ENCODE measurements at places on chromosomes 2 and 18.

GRCh38 chr2:67671464-67672450 is 274.6 kb downstream of the ETAA1 start:
- DNase-seq = no peak

GRCh38 chr18:55593888-55594287 is 5.9 kb upstream of the TCF4 start:
- no peak for DNase-seq

- DNase-seq = no peak
These were observed 3.3 kb downstream of the VPS54 start for GRCh38 chr2:64015898-64016297.

- DNase-seq = no peak
These were observed 14.3 kb upstream of the CCDC85A start for GRCh38 chr2:56169521-56169920.

DNA sequence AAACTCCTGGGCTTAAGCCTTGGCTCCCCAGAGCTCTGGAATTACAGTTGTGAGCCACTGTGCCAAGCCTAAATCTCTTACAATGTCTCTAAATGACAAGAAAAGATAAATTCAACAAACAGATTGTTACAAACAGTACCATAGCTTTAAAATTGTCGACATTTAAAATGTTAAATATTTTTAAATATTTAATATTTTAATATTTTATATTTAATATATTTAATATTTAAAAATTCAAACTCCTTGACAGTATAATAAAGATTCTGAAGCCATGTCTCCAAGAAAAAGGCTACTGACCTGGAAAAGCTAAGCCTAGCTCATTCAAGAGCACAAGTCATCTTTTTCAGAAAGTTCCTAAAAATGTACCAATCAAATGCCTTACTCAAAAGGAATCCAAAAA is 75.3 kb downstream of the INPP5D start:
- no peak for DNase-seq

- no peak for DNase-seq
These were observed 257.0 kb downstream of the TTC32 start for GRCh38 chr2:19644763-19645162.

GRCh38 chr2:145927131-145927950 is 1407.4 kb upstream of the ZEB2 start:
- DNase-seq = no peak
